ENCODE measurements at places on chromosomes 5 and 9.

DNA sequence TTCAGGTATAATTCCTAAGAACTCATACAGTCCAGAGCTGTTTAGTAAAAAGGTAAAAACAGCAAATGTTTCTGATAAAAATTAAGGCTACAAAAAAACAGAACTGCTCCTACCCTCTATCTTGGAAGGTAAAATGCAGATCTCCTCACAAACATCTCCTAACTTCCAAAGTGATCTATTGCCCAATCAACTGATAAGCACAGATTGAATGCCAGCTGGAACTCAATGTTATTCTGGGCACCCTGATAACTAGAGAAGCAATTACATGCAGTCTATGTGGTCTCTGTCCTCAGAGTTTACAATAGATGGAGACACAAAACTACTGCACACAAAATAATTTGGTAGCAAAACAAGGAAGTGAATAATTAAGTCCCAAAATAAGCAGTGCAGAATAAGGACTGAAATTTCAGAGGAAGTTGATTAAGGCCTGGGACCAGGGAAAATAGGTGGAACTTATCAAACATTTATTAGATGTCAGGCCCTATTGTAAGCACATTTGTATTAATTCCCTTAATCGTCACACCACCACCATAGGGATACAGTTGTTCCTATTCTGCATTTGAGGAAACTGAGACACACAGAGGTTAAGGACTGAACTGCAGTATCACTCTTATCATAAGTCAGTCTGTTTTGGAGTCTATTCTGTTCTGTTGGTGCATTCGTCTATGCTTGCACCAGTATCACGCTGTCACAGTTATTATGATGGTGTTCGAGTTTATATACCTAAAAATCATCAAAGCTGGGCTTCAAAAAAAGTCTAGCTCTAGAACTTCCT, 102.2 kb upstream of the TARS1 start:
- DNase-seq: no peak

- no peak for DNase-seq
Measured at GRCh38 chr5:135112008-135112725, 78.1 kb upstream of the PITX1 start.

DNA sequence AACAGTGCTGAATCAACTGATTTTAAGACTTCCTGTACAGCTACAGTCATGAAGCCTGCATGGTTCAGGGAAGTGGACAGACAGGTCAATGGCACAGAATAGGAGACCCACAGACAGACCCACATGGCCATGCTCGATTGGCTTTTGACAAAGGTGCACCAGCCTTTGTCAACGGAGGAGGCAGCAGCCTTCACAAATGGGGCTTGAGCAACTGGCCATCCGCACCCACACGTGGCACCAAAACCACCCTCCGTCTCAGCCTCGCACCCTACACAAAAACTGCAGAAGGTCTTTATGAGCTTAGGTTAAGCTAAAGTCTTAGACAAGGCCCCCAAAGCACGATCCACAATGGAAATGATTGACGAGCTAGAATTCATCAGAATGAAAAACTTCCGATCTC, 59.5 kb upstream of the UBAC1 start:
- no peak for DNase-seq

- peak; percentile 6 for DNase-seq
Measured at GRCh38 chr9:129166623-129167557, 11.2 kb downstream of the IER5L start.

GRCh38 chr9:134210511-134210907, 46.1 kb upstream of the RNU6ATAC start:
- peak; percentile 16 for DNase-seq

DNA sequence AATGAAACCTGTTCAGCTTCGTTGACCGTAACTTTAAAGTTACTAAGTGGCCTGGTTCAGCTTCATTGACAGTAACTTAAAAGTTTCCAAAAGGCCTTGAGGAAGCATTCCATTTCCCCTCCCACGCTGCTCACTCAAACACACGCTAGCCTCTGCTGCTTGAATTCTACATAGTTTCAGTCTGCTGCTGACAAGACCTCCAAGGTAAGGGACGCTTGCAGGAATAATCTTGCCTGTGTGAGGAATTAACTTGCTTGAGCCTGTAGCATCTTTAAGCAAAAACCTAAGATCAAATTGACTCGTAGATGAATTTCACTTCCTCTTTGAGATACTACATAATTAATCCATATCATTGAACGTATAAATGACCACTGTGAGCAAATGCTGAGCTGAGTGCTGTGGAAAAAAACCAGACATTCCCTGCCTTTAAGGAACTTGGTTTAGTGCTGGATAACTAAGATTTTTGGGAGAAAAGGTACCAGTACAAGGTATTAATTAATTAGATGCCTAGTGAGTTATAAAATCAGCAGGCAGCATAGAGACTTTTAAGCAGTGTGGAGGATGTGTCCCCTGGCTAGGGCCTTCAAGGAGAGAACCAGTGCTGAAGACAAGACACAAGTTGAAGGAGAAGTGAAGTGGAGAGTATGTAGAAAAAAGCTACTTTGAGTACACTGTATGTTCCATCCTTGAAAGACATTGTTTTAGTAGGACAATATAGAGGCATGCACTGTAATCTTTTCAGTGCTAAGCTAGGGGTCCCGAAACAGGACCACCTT, 39.2 kb downstream of the GRAMD2B start:
- no peak for DNase-seq

- no peak for DNase-seq
Measured at GRCh38 chr5:154501566-154501965, 23.5 kb upstream of the HAND1 start.

GRCh38 chr9:99139868-99140267, 35.0 kb downstream of the TGFBR1 start:
- DNase-seq: no peak

DNA sequence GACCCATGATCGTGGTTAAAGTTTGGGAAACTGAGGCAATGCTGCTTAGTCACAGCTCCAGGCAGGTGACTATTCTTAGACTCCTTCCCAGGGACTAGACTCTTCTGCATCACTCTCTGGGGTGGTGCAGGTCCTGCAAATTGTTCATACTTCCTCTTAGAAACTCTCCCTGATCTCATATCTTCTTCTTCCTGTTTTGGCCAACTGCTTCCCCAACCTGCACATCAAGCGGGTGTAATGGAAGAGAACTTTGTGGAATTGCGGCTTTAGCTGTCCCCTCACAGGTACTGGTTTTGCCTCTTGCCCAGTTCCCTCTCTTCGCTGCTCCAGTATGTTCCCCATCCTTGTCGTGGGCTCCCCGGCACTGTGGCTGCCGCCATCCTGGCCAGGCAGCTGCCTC, 111.5 kb upstream of the CTSL start:
- DNase-seq: no peak

DNA sequence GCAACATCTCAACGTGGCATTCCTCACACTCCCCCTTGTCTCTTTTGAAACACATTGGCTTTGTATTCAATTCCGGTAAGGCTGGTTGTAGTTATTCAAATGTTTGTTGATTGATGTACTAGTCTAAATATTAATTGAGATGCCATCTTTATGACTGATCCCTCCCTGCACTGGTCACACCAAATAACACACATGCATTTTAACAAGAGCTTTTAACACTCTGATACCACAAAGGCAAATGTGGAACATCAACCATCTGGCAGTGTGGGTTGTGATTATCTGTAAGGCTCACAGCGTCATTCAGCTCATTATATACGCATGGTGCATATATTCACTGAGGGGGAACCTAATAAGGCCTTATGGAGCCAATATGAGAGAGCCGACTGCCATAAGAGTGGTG, 305.0 kb downstream of the TENT4A start:
- DNase-seq: no peak

GRCh38 chr9:99075246-99075912, 29.5 kb upstream of the TGFBR1 start:
- no peak for DNase-seq

DNA sequence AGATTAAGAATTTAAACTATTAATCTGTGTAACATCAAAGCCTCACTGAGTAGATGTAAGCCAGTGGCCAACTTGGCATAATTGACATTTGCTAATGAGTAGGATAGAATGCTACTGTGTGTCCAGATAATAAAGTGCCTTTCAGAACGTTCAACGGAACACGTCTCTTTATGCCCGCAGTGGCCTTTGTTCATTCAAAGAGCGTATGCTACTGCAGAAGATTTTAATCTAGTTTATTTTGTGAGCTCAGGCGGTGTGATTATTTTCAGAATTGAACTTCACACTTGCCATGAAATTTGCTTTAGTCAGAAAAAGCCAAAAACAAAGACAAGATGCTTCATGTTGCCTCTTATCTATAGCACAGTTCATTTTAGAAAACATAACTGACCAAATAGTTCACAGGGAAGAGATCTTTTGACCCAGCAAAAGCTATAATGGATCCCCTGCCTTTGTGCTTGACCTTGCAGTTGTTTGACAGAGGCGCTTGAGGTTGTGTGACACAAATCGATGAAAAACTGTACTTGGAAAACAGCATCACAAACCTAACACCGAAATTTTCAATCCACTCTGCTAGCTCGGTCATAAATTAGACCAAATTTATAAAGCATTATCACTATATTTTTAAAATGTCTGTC, 530.9 kb upstream of the TYRP1 start:
- no peak for DNase-seq

DNA sequence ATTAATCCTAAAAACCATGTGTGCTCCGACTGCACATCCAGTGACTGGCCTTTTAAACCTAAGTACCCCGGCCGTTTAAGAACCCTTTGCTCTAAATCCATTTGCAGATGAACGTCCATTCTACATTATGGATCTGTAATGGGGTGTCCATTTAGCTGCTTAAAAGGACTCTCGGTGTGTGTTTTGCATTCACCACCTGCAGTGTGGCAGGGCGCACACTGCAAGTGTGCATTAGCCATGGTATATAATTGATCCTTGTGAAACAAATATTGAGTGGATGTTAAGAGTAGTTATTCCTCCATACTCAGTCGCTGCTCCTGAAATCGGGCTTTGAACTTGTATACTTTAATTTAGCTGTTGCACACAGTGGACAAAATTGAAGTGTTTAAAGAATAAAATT, 190.1 kb upstream of the WWC1 start:
- no peak for DNase-seq

DNA sequence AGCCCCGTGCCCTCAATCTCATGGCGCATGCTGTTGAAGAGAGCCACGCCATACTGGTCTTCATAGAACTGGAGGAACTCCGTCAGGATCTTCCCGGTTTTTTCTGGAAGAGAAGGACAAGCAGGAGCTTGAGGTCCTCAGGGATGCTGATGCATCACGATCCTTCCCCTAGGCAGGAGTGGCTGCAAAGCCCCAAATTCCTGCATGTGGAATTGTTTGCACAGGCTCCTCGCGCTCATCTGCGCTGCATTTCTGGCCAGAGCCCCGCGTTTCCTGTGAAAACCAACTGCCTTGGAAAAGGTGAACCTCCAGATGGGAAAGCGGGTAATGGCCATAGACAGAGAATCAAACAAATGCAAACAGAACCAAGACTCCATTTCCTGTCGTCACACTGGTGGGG, 80.4 kb downstream of the LRSAM1 start:
- no peak for DNase-seq

GRCh38 chr9:33270146-33270545, 5.3 kb downstream of the CHMP5 start:
- DNase-seq: no peak

DNA sequence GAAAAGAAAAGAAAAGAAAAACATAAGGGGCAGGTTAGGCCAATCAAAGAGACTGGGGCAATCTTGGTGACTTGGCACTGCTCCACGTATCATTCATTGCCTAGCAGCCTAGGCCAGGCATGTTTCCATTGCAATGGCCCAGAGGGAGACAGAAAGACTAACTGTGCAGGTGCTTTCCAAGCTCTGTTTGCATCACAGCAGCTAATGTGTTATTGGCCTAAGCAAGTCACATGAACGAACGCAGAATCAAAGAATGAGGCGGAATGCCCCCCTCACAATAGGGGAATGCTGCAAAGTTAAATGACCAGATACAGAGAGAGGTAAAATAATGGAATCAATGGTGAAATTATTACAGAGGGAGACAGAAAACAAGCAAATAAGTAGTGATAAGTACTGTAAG, 11.1 kb upstream of the VPS13A start:
- no peak for DNase-seq

- DNase-seq: no peak
Measured at GRCh38 chr5:93359296-93359959, 221.6 kb downstream of the NR2F1-AS1 start.

GRCh38 chr5:76299592-76299991, 103.5 kb upstream of the IQGAP2 start:
- DNase-seq: no peak

- no peak for DNase-seq
Measured at GRCh38 chr9:110452227-110452801, 114.7 kb upstream of the TXNDC8 start.

DNA sequence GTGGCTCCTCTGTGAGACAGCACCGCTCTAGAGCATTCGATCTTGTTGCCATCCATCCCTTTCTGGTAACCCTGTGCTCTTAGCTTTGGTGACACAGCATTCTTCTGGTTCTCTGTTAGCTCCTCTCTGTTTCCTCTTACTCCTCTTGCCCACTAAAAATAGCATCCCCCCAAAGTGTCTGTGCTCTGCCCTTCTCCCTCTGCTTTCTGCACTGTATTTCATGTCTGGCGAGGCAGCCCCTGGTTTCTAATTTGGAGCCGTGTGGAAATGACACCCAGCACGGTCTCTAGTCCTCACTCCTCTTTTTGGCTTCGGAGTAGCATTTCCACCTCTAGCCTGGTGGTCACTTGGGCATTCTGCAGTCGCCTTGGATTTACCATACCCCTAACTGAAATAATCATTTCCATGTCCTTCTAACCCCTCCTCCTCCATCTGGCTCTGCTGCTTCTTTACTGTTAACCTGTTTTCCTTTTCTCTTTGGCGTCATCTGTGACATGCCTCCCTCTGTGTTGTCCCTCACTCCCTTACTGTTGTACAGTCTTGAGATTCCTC, 23.8 kb downstream of the NPR3 start:
- DNase-seq: no peak
